ENCODE measurements at places on chromosomes 12 and 14.

DNA sequence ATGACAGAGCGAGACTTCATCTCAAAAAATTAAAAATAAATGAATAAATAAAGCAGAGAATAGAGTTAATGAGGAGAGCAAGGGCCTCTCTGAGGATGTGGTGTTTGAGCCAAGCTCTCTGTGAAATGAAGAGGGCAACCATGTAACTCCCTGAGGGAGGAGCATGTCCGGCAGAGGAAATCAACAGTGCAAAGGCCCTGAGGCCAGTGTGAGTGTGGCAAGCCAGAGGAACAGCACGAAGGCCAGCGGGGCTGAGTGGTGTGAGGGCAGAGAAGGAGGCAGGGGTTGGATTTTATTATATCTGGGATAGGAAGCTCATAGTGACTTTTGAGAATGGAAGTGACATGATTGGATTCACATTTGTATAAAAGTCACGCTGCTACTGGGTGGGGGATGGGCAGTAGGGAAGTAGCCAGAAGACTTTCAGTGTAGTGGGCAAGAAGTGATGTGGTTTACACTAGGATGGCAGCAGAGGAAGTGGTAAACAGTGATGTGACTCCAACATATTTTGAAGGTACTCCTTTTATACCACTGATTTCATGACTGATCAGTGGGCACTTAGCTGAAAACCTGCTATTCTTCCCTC is 10.3 kb upstream of the LRP1-AS start:
- DNase-seq = no peak

DNA sequence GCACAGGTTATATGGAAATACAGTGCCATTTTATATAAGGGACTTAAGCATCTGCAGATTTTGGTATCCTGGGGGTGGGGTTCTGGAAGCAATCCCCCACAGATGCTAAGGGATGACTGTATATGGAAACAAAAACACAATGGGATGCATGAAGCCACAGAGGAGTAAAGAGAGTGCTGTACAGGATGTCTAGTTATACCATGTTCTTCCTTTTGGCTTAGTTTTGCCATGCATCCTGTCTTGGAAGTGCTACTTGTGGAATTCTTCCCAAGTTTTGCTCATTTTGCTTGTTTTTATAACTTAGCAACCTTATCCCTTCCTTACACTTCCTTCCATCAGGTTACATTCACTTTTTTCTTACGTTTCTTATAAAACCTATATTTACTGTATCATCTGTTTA is 55.6 kb downstream of the TRMT5 start:
- no peak for DNase-seq

- no peak for DNase-seq
Observed at GRCh38 chr12:60035835-60036234, 440.0 kb downstream of the SLC16A7 start.

DNA sequence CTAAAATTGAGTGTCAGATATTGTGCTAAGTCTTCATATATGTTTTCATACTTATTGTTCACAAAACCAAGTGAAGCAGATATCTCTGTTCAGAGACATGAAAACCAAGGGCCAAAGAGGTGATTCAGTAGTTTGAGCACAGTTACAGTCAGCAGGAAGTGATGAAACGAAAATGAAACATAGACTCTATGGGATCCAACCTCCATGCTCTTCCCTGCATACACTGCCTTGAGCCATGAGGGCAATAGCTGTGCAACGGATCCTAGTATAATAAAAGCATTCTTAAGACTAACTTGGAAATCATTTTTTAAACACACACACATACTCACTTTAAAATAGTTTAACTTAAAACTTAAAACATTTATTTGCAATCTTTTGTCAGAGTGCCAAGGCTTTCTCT is 27.9 kb downstream of the ESR2 start:
- no peak for DNase-seq

- DNase-seq = no peak
Observed at GRCh38 chr14:77151245-77151644, 9.7 kb upstream of the ZDHHC22 start.

- no peak for DNase-seq
Observed at GRCh38 chr12:120497524-120498150, 1.7 kb downstream of the DYNLL1 start.

- DNase-seq = no peak
Observed at GRCh38 chr12:25018146-25018545, 69.2 kb upstream of the BCAT1 start.

DNA sequence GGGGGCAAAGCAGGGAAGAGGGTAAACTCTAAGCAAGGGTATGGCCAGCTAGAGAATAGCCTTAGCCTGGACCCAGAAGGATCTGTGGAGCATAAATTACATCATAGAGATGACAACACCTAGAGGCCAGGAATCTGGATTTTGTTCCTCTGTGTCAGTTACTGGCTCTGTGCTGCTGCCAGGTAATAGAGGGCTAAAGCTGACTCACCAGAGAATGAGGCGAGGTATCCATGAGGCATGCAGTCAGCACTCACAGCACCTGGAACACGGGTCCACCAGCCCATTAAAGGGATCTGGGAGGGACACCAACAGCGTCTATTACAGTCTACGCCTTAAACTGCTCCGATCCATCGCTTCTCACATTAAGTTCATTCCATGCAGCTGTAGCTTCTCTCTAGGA is 74.9 kb upstream of the CMKLR1 start:
- no peak for DNase-seq

DNA sequence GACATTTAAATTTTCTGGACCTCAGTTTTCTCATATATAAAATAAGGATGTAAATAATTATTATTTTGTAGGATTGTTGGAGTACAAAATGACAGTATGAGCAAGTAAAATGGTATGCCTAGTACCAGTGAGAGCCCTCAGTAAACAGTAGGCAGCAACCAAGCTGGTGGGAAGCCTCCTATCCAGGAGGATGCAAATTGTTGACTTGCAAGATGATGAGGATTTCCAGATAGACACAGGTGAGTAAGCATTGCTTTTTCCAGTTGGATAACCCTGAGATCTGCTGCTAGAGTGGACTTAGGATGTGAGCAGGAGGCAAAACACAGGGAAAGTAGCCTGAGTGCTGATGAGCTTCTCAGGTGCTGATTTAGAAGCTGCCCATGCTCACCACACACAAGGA is 28.2 kb upstream of the AMIGO2 start:
- DNase-seq = no peak

- DNase-seq = no peak
Observed at GRCh38 chr14:63893701-63894458, 41.1 kb downstream of the SYNE2 start.

DNA sequence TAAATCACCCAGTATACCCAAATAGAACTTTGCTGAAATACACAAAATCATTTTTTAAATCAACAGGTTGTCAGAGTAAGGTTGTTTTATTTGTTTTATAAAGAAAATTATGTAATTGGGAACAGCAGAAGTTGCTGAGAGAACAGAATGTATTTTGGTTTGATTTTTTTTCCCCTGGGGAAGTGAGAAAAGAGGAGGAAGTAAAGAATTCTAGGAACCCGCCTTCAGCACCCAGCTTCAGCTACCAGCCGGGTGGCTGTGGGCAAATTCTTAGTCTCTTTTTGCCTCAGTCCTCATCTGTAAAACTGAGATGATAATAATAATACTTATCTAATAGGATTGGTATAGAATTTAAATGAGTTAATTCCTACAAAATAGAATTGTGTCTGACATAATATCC is 119.4 kb downstream of the SRGAP1 start:
- DNase-seq = no peak

- DNase-seq = no peak
Observed at GRCh38 chr12:21599143-21599999, 5.3 kb downstream of the GYS2 start.

DNA sequence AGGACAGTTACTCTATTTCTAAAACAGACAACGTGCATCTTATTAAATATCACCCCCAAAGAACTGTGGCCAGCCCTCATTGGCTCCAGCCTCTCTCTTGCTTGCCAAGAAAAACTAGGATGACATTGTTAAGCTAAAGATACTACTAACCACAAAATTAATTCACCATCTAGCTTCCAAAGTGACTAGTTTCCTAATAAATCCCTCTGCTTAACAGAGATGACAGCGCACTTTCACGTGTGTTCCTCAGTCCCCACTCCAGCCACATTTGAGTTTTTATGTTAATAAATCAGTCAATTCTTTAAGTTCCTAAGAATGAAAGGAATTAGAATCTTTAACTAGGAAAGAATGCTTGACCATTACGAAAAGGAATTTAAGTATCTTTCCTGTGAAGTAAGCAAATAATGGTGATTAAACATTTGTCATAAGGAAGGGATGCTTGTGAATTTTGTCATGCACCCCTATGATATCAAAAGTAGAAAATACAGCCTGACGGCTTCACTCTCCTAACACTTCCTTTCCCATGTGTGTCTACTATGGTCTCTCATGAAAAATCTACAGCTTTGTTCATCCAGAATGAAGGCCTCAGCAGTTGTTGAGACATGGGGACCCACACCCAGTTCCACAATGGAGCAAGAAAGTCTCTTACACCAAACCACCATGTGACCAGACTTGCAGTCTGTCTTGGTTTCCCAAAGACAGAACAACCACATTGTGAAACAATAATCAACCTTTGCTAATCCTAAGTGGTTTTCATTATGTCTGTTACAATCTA is 8.1 kb downstream of the CORO1C start:
- DNase-seq = no peak
